Activated gamma-delta T cell (primary cell): ENCODE measurements at places on chromosomes 1 and 21.

- no peak for DNase-seq
These were observed 47.9 kb upstream of the VCAM1 start for GRCh38 chr1:100671601-100672000.

DNA sequence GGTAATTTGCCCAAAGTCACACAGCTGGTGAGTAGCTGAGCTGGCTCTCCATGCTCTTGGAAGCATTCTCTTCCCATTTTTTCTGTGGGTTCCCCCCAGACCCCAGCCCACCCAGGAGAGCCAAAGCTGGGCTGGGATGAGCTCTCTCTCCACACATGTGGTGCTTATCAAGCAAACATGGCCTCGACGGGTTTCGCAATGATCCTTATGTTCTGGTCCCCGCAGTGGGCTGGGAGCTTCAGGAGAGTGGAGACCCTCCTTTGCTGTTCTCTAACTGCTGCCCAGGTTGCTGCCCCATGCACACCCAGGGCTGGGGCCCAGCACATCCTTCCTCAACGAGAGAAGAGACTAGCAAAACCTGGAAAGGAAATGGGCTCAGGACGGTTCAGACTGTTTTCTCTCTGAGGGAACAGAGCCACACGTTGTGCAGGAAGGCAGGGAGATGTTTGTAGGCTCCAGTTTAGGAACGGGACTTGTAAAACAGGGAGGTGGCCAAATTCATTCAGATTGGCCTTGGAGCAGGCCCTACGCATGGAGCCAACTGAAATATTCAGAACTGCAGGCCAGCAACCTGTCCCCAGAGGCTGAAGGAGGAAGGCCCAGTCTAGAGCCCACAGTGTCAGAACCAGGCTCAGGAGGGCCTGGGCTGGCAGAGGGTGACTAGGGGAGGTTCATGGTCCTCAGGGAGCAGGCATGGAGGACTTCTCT, 27.2 kb upstream of the CSF1 start:
- DNase-seq, result no peak

DNA sequence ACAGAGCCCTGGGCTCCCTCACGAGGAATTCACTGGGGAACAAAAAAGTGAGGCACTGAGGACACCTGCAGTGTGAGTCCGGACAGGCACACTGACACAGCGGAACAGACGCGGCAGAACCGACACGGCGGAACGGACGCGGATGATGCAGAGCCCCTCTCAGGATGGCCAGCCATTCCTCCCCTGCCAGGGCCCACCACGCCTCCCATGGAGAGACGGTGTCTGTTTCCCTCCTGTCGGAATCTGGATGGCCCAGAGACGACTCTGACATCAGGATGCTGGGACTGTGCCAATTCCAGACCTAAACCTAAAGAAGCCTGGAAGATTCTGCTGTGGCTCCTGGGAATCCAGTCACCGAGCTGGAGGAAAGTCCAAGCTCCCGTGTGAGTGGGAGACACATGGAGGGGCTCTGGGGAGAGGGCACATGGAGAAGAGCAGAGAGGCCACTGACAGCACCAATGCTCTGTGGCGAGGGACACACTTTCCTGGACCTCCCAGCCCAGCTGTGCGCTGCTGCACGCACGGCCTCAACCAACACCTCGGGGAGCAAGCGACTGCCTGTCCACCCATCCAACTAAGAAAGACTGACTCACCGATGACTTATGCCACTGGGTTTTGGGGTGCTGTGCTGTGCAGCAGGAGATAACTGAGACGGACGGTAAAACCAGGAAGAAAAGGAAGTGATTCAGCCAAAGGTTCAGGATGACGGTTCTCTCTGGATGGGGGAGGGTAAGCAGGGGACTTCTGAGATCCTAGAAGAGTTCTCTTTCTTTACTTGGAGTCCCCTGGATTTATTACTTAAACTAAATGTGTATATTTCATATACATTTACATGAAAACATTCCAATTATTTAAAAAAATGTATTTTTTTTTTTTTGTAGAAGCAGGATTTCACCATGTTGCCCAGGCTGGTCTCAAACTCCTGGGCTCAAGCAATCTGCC, 23.3 kb downstream of the ZBTB17 start:
- DNase-seq, result no peak

GRCh38 chr1:155729031-155729898, 40.4 kb downstream of the DAP3 start:
- DNase-seq, result no peak

- DNase-seq, result no peak
These were observed 54.7 kb upstream of the ABCG1 start for GRCh38 chr21:42164064-42164789.
